T-cell (primary cell): ENCODE measurements at places on chromosomes 11 and 22. TPM values are rescaled to one million over a fixed set of nuclear protein-coding genes. Genes with fewer than 3 reads are reported as not detected.

- H3K27ac ChIP-seq = no peak overlapping the region
- no peaks in the 10 kb centered on the region for H3K4me1 ChIP-seq
- H3K27me3 ChIP-seq = no peaks in the 10 kb centered on the region
- DNase-seq = no peak
These were observed 19.2 kb downstream of the EIF3M start for GRCh38 chr11:32602657-32603415.

- no peaks in the 10 kb centered on the region for H3K27me3 ChIP-seq
- H3K4me1 ChIP-seq = no peaks in the 10 kb centered on the region
- no peak for DNase-seq
- H3K27ac ChIP-seq = no peak overlapping the region
- no peak overlapping the region for H3K4me3 ChIP-seq
These were observed 943.7 kb downstream of the METTL15 start for GRCh38 chr11:29051935-29052334.

GRCh38 chr11:41301023-41301422 lies 158.4 kb downstream of the LRRC4C start:
- no peaks in the 10 kb centered on the region for H3K27me3 ChIP-seq
- no peaks in the 10 kb centered on the region for H3K36me3 ChIP-seq
- H3K27ac ChIP-seq = no peak overlapping the region
- no peaks in the 10 kb centered on the region for H3K4me1 ChIP-seq
- DNase-seq = no peak
- no peak overlapping the region for H3K4me3 ChIP-seq

GRCh38 chr22:22598144-22598543 lies 39.1 kb upstream of the PRAME start:
- no peak for DNase-seq

The APOA5 gene
- total RNA-seq = not detected

The CFAP300 gene
- not detected for total RNA-seq

DNA sequence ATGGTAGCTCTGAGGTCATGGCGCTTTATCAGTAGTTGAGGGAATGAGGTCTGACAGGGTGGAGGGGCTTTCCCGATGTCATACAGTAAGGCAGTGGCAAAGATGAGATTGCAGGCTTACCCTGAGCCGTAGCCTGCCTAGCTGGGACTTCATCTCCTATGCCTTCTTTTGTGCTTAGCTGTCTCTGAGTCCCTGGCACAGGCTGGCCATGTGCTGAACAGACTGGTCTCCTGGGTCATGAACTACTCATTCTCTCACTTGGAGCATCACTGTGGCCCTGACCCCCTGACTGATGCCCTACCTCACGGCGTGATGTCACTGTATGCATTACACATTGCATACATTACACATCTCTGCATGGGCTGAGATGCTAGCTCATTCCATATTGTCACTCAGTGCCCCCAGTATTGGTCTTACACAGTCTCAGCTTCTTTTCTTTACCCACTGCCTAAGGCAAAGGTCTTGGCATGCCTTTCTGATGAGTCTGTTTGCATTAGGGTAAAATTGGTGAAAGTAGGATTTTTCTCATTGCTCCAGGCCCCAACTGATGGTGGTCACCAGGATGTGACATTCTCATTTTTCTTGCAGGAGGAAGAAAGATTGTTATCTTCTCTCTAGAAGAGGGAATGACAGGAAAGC lies 389.4 kb upstream of the CADM1 start:
- no peaks in the 10 kb centered on the region for H3K36me3 ChIP-seq
- DNase-seq = no peak
- H3K27ac ChIP-seq = no peak overlapping the region
- H3K4me3 ChIP-seq = no peak overlapping the region
